ENCODE measurements at places on chromosomes 2 and 18.

DNA sequence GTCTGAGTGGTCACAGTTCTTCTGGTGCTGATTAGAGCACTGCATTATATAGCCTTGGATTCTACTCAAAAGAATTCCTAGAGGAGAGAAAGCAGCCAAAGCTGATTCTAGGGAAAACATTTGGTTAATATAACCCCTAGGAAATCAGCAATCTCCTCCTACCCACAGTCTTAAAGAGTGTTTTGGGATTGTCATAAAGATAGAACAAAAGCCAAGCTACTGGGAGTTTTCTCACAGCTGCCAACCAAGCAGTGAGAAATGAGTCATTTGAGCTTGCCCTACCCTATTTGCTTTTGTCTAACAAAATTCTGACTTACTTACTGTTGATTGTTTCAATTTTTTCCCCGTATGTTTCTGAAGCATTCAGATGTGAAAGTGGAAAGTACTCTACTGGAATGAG lies 469.3 kb downstream of the PLCL1 start:
- no peak for DNase-seq

- no peak for DNase-seq
Observed at GRCh38 chr2:9666306-9666705, 35.5 kb upstream of the YWHAQ start.

GRCh38 chr2:194566907-194567660 lies 1089.9 kb upstream of the SLC39A10 start:
- no peak for DNase-seq

GRCh38 chr2:191066197-191066918 lies 52.4 kb upstream of the STAT1 start:
- no peak for DNase-seq

Data from GDM1 (cell line).